ENCODE measurements at places on chromosomes 4 and X.

- peak; percentile 14 for DNase-seq
These were observed 367.8 kb downstream of the GASK1B start for GRCh38 chr4:157804986-157805385.

DNA sequence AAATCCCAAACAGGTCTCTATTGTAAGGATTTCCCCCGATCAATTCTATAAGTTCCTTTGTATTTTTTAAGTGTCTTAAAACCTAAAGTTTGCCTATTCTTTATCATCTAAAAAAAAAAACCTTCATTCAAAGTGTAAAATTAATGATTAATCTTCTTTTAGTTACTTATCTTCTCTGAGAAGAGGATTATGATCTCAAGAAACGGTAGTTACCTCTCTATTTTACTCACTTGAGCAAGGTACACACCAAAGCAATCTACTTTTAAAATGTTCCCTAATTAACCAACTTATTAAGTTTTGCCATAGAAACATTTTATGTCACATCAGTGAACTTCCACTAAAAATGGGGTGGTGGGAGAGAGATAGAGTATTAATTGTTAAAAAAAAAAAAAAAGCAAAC, 15.2 kb upstream of the GALNT7 start:
- DNase-seq: no peak

DNA sequence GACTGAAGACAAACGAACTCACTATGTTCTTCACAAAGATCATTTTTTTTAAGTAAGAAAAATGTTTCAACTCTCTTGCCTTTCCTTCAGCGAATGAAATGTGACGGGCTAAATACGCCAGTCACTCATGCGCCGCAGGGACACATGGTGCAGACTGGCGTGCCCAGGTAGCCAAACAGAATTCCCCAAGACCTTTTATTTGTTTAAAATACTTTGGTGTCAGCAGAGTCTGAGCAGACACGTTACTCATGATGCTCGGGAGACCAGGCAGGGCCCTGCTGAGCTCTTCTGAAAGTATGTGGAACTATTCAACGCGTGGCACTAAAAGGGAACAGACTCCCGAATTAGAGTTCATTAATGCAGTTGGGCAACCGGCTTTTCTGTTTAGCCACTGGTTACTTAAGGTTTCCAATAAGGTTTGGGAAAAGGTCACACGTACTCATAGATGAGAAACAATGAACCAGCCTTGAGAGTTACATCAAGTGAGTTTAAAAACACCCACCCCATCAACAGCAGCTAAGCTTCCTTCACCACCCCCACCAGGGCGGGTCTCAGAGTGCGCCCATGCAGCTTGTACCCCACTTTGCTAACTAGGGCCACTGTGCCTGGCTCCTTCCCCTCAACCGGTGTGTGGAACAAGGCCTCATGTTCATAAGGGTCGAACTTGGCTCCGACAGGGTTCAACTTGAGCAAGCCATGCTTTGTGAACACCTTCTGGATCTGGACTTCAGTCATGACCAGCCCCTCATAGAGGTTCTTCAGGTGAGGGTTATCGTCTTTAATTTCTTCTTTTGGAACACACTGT, 7.3 kb downstream of the GRPEL1 start:
- no peak for DNase-seq

DNA sequence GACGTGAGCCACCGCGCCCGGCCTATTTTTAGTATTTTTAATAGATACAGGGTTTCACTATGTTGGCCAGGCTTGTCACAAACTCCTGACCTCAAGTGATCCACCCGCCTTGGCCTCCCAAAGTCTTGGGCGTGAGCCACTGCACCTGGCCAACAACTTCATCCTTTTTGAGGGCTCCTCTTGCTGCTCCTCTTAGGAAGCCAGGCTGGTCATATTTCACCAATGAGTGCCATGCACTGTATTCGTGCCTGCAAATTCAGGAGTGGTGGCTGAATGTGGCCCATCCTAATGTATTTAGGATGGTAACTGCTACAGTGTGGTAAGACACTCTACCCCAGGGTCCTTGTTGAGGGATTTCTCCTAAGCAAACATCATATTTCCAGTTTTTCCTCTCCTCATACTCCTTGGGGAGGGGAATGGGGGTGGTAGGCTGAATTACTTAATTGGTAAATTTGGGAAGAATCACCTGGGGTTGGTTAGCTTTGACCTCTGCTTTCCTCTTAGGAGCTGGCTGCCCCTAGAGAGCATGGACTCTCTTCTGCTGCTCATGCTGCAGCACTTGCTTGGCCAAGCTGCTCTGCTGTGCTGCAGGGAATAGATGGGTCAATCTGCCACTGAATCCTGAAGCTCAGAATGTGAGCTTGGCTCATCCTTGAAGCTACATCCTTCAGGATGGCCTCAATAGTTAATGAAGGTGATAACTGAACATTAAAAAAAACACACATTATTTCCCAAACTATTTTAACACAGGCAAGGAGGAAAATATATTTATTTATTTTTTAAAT, 167.4 kb downstream of the HS3ST1 start:
- DNase-seq: no peak

DNA sequence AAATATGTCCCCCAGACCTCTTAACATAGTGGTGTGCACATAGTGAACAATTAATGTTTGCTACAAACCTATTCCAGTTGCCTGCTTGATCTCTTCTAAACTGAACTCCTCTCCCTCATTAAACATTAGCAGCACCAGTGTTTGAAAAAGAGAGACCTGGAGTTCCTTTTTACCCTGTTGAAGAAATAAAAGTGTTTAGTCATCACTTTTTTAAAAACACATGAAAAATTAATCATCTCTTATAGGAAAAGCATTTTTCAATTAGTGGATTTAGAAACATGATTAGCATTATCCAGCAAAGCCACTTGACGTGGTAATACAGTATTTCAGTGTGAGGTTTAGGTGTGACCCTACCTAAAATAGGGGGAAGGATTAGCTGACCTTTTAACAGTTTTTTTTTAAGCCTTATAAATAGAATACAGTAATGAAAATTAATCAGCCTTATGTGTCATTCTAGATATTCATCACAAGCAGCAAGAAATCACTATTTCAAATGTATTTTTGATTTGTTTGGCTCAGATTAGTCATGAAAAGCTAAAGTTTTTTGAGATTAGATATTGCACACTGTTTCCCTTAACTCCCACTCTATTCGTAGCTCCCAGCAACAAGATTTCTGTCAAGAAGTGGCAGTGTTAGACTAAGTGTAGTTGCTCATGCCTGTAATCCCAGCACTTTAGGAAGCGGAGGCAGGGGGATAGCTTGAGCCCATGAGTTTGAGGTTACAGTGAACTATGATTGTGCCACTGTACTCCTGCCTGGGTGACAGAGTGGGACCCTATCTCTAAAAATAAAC, 26.2 kb downstream of the CUL4B start:
- DNase-seq: no peak

DNA sequence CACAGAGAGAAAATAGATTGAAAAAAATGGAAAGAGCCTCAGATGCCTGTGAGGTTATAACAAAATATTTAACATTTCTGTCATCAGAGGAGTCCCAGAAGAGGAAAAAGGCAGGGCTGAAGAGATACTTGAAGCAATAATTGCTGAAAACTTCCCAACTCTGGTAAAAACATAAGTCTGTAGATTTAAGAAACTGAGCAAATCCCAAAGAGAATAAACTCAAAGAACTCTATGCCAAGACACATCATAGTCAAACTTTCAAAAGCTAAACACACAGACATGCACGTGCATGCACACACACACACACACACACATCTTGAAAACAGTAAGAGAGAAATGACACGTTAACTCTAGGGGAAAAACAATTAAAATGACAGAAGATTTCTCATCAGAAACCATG, 94.1 kb downstream of the SLC16A2 start:
- DNase-seq: no peak

DNA sequence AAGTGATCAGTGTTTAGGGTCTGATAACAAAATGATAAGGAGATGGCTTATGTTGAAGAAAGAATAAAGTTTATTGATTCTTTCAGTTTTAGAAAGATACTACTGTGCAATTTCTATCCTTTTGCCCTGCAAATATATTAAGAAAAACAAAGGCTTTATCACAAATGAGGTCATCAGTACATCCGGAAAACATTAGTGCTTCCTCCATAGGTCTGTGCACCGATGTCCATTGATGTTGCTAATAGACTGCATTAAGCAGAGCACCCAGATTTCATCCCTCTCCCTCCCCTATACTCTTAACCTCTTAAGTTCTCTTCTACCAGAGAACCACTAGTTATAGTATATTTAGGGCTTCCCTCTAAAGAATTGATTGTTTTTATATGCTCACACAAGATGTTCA, 53.7 kb upstream of the HHIP start:
- no peak for DNase-seq

DNA sequence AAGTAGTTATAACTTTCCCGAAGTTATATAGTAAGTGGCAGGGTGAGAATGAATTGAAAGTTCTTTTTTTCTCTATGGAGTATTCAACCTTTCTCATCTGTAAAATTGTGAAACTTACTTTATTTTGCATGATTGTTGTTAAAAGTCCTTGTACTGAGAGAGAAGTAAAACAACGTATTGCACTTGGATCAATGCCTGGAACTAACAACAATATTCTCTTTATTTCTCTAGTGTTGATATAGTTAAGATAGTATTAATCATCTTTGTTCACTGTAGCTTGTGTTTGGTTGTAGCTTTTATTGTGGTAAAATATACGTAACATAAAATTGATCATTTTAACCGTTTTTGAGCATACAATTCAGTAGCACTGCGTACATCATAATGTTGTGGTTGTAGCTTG, 48.7 kb downstream of the STIM2 start:
- DNase-seq: no peak

DNA sequence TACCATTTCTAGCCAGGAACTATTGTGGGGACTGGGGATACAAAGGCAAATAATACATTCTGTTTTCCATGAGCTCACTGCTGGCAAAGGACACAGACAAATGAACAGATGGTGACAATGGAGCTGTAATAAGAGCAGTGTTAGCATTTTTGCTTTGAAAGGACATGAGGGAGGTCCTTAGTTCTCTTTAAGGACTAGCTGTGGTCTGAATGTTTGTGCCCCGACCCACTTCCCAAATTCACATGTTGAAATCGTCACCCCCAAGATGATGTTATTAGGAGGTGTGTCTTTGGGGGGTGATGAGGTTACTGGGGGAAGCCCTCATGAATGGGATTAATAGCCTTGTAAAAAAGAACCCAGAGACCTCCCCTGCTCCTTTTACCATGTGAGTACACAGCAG, 30.3 kb downstream of the CCNG2 start:
- no peak for DNase-seq

- no peak for DNase-seq
These were observed 6.9 kb downstream of the SH3RF1 start for GRCh38 chr4:169263791-169264392.

GRCh38 chr4:93144644-93145043, 683.9 kb upstream of the ATOH1 start:
- DNase-seq: no peak

- no peak for DNase-seq
These were observed 1.5 kb upstream of the TACR3 start for GRCh38 chr4:103721251-103721650.

DNA sequence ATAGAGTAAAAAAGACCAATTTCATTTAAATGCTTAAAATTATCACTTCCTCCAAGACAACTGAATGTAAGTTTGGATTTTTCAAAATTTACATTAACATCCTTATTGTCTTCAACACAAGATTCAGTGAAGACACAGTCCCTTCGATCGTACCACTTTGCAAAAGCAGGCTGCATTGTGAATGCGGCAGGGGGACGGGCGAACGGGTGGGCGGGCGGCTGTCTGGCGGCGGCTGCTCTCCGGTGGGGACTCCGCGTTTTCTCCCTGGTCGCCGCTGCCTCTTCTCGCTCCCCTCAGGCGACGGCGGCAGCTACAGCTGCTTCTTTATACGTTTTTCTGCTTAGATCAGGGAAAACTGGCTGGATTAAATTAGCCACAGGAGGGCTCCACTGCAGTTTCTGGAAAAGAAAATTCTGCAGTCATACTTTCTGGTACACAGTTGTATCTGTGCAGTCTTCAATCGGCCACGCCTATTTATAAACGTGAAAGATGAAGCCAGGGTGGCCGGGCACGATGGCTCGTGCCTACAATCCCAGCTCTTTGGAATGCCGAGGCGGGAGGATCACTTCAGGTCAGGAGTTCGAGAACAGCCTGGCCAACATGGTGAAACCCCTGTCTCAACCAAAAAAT, 33.9 kb upstream of the HPF1 start:
- peak; percentile 62 for DNase-seq

GRCh38 chr4:57119054-57119651, 9.0 kb upstream of the IGFBP7 start:
- DNase-seq: no peak

GRCh38 chr4:7381221-7381889, 53.4 kb downstream of the PSAPL1 start:
- no peak for DNase-seq

GRCh38 chr4:7964890-7965662, 25.4 kb upstream of the AFAP1 start:
- no peak for DNase-seq

- no peak for DNase-seq
These were observed 143.0 kb downstream of the CXXC4 start for GRCh38 chr4:104351706-104352105.

- no peak for DNase-seq
These were observed 14.4 kb upstream of the DCAF8L1 start for GRCh38 chrX:27995611-27996010.

- no peak for DNase-seq
These were observed 25.9 kb downstream of the STPG2 start for GRCh38 chr4:98117363-98117762.

- DNase-seq: no peak
These were observed 573.9 kb upstream of the MAGEB2 start for GRCh38 chrX:29641461-29641860.

DNA sequence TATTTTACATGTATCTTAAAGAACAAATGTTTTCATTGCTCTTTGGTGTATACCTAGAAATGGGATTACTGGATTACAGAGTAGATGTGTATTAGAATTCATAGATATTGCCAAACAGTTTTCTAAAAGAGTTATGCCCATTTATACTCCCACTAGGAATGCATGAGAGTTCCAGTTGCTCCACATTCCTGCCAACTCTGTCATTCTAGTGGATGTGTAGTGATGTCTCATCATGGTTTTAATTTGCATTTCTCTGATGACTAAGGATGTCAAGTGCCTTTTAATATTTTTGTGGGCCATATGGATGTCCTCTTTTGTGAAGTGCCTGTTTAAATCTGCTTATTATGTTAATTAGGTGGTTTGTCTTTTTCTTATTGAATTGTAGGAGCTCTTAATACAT, 65.6 kb upstream of the BMP2K start:
- DNase-seq: no peak

GRCh38 chr4:156977435-156978160, 6.0 kb upstream of the PDGFC start:
- no peak for DNase-seq

GRCh38 chr4:188657365-188657764, 518.1 kb downstream of the TRIML1 start:
- no peak for DNase-seq
